ENCODE measurements at places on chromosomes 5 and 9. TPM values are rescaled to one million over a fixed set of nuclear protein-coding genes. Genes with fewer than 3 reads are reported as not detected.

LRRC19 gene
- not detected for total RNA-seq

MEIKIN gene
- total RNA-seq = not detected

- no peaks in the 10 kb centered on the region for H3K4me1 ChIP-seq
- DNase-seq = no peak
- peaks cover 9% of the 10 kb centered on the region for H3K36me3 ChIP-seq
- no peak overlapping the region for H3K27ac ChIP-seq
- H3K4me3 ChIP-seq = no peak overlapping the region
Measured at GRCh38 chr9:97638666-97639065, 5.0 kb downstream of the NCBP1 start.

OSMR gene
- total RNA-seq = 1.5 TPM

ENTREP1 gene
- 21.3 TPM for total RNA-seq

FIBCD1 gene
- total RNA-seq = 6.2 TPM

DNA sequence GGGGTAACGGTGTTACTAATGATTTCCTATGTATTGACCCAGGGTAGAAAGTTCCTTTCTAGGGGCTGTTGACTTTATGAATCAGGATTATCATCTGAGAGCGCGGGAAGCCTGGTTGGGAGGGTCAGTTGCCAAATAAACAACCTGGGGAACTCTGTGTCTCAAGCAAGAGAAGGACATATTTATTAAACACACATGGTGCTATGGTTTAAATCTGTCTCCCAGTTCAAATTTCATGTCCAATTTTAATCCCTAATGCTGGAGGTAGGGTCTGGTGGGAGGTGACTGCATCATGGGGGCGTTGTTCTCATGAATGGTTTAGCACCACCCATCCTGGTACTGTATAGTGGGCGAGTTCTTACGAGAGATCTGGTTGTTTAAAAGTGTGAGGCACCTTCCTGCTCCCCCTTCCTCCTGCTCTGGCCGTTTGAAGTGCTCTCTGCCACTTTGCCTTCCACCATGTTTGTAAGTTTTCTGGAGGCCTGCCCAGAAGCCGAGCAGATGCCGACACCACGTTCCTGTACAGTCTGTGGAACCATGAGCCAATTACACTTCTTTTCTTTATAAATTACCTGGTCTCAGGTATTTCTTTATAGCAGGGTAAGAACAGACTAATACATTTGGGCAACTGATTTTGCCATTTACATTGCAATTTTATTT lies 19.7 kb upstream of the GAS1 start:
- no peaks in the 10 kb centered on the region for H3K36me3 ChIP-seq
- H3K4me3 ChIP-seq = no peak overlapping the region
- H3K27ac ChIP-seq = no peak overlapping the region
- DNase-seq = no peak
- no peaks in the 10 kb centered on the region for H3K27me3 ChIP-seq
- no peaks in the 10 kb centered on the region for H3K4me1 ChIP-seq

- no peaks in the 10 kb centered on the region for H3K4me1 ChIP-seq
- H3K4me3 ChIP-seq = no peak overlapping the region
- H3K36me3 ChIP-seq = peaks cover 44% of the 10 kb centered on the region
- DNase-seq = no peak
Measured at GRCh38 chr5:113024076-113024697, 47.6 kb downstream of the DCP2 start.

PRDM9 gene
- total RNA-seq = not detected

ASPN gene
- total RNA-seq = not detected

DNA sequence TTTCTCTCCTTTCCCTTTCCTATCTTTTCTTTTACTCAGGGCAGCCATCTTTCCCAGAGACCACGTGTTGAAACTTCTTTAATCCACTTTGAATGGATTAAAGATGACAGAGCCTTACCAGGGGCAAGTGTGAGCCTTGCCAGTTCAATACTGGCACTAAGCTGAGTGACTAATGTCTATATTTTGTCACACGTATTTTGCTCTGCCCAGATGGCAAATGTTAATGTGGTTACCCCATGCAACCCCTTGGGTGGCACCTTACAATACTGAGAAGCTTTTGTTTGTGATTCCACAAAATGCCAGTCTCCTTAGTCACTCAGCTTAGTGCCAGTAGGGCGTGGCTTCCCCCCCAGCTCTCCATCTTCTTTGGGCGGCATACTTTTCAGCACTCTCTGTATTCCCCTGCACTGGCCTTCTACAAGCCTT lies 24.8 kb downstream of the ANXA1 start:
- no peak for DNase-seq
- no peaks in the 10 kb centered on the region for H3K36me3 ChIP-seq
- no peak overlapping the region for H3K4me3 ChIP-seq
- H3K4me1 ChIP-seq = no peaks in the 10 kb centered on the region
- H3K27ac ChIP-seq = no peak overlapping the region

GRCh38 chr5:151739939-151740335 lies 18.5 kb downstream of the ATOX1 start:
- H3K27me3 ChIP-seq = no peaks in the 10 kb centered on the region
- peak overlapping the region; percentile 23 for H3K4me3 ChIP-seq
- DNase-seq = no peak
- peaks cover 3% of the 10 kb centered on the region for H3K36me3 ChIP-seq
- no peak overlapping the region for H3K27ac ChIP-seq
- H3K4me1 ChIP-seq = peaks cover 7% of the 10 kb centered on the region
